ENCODE measurements at places on chromosomes 1 and 21. TPM values are rescaled to one million over a fixed set of nuclear protein-coding genes. Genes with fewer than 3 reads are reported as not detected.

DNA sequence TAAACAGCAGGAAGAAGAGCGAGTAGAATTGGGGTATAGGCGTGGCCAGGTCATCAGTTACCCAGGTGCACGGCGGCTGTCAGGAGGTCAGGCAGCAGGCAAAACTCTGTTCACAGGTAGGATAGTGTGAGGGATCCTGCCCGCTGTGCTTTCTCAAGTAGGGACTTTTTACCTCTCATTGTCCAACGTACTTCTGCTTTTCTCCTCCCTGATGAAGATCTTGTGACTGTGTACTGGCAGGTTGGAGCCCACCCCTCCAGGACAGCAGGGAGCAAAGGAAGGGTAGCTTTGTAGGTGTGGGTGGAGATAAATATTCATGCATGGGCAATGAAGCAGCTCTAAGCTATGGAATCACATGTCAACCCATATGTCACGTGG lies 373.5 kb downstream of the KIF26B start:
- no peaks in the 10 kb centered on the region for H3K36me3 ChIP-seq
- no peaks in the 10 kb centered on the region for H3K4me1 ChIP-seq
- DNase-seq: no peak
- H3K27me3 ChIP-seq: peaks cover 11% of the 10 kb centered on the region
- H3K4me3 ChIP-seq: no peak overlapping the region
- no peak overlapping the region for H3K27ac ChIP-seq

- H3K4me1 ChIP-seq: no peaks in the 10 kb centered on the region
- H3K27me3 ChIP-seq: peaks cover 10% of the 10 kb centered on the region
- no peak for DNase-seq
- no peak overlapping the region for H3K27ac ChIP-seq
Measured at GRCh38 chr1:240122639-240123613, 31.2 kb downstream of the FMN2 start.

The CFHR2 gene
- not detected for total RNA-seq

DNA sequence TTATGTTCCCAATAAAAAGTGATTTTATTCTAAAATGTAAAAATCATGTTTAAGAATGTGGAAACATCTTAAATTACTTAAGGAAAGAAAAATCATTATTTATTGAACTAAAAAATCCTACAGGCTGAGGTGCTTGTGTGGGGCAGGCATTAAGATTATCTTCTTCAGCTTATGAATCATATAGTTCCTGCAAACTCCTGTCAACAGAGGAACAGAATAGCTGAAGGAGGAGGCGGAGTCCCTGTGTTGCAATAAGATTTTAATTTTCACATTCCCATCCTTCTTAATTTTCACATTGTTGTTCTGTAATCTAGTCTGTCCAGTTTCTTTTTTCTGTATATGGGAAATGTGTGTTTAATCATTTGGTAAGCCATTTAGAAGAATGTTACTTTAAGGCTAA lies 20.6 kb upstream of the OLFML3 start:
- no peak overlapping the region for H3K4me3 ChIP-seq
- DNase-seq: no peak
- H3K36me3 ChIP-seq: peaks cover 31% of the 10 kb centered on the region
- H3K27ac ChIP-seq: no peak overlapping the region
- H3K27me3 ChIP-seq: no peaks in the 10 kb centered on the region

The HFM1 gene
- not detected for total RNA-seq

DNA sequence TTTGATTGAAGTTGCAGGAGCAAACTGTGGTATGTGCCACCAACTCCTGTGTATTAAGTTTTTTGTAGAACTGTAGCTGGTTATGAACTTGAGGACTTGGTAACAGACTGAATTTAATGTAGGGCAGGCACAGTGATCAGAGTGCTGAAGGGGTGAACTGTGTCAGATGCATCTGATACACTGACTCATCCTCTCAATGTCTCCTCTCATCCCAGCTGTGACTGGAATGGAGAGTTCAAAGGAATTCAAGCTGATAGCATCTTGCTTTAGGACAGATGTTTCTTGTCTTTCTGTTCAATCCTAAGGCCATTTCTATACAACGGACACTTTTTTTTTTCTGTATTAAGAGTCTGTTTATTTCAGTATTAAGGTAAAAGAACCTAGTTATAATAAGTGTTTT lies 25.0 kb upstream of the GBP1 start:
- no peaks in the 10 kb centered on the region for H3K27me3 ChIP-seq
- no peaks in the 10 kb centered on the region for H3K4me1 ChIP-seq
- no peak overlapping the region for H3K4me3 ChIP-seq

GRCh38 chr1:2986549-2987305 lies 34.5 kb upstream of the ACTRT2 start:
- peaks cover 3% of the 10 kb centered on the region for H3K4me1 ChIP-seq
- peak; percentile 46 for DNase-seq
- H3K27ac ChIP-seq: no peak overlapping the region
- H3K36me3 ChIP-seq: no peaks in the 10 kb centered on the region
- peaks cover 17% of the 10 kb centered on the region for H3K27me3 ChIP-seq
- no peak overlapping the region for H3K4me3 ChIP-seq

DNA sequence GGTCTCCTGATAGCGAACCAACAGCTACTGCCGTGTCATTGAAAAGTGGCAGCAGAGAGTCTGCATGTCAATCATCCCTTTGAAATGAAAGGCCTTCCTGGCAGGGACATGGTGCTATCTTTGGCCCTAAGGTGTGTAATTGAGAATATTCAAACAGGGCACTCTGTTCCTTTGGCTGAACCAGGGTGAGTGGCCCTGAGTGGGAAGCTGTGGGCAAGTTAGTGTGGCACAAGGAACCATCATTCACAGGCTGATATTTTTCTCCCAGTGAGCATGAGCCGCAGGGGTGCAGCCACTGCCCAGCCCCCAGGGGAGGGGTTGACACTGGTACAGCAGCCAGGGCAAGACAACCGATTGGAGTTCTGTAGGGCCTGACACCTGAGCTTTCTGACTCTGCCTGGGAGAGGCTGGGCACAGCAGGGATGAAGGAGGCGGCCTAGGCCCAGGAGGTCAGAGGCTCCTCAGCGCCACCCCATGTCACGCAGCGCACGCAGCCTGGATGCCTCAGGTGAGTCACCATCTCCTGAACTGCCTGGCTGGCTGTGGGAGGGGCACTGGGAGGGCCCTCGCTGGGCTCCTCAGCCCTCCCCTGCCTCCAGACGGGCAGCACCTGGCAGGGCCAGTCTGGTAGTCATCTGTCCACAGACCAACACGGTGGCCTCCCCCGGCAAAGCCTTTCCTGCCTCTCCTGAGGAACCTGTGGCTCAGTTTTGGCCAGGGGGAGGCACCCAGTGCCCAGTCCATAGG lies 13.2 kb downstream of the QSOX1 start:
- no peak overlapping the region for H3K4me3 ChIP-seq
- H3K27ac ChIP-seq: no peak overlapping the region
- H3K27me3 ChIP-seq: no peaks in the 10 kb centered on the region
- peaks cover 6% of the 10 kb centered on the region for H3K4me1 ChIP-seq

- peaks cover 41% of the 10 kb centered on the region for H3K36me3 ChIP-seq
- peak overlapping the region; percentile 95 for H3K27ac ChIP-seq
- peak; percentile 76 for DNase-seq
Measured at GRCh38 chr1:160621633-160622413, 25.0 kb downstream of the SLAMF1 start.

The SLC44A5 gene
- not detected for total RNA-seq

DNA sequence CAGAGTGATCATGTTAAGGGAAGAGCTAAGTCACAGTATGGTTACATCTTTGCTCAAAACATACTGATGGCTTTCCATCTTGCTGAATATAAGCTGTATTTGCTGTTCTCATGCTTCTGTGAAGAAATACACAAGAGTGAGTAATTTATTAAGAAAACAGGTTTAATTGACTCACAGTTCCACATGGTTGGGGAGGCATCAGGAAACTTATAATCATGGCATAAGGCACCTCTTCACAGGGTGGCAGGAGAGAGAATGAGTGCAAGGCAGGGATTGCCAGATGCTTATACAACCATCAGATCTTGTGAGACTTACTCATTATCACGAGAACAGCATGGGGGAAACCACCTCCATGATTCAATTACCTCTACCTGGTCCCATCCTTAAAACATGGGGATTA lies 24.4 kb upstream of the RGS5 start:
- no peak overlapping the region for H3K27ac ChIP-seq
- no peak overlapping the region for H3K4me3 ChIP-seq
- no peak for DNase-seq
- H3K36me3 ChIP-seq: peaks cover 4% of the 10 kb centered on the region

The AJAP1 gene
- not detected for total RNA-seq

The NKAIN1 gene
- not detected for total RNA-seq

DNA sequence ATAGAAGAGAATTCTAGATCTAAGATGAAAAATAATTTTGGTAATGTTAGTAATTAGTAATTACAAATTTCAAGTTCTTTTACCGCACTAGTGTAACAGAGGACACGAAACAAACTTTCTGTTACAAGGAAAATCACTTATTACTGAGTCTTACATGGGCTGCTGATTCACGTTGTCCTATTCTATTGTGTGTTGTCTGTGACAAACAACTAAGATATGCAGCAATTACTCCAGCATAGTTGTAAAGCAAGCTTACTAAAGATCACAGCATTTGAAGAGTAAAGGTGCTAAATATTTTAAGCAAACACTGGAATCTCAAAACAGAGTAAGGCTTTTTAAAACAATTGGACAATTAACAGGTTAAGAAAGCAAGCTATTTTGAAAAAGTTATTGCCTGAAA lies 502.3 kb downstream of the KCNT2 start:
- DNase-seq: no peak
- no peaks in the 10 kb centered on the region for H3K4me1 ChIP-seq
- H3K27ac ChIP-seq: no peak overlapping the region
- no peaks in the 10 kb centered on the region for H3K27me3 ChIP-seq
- H3K4me3 ChIP-seq: no peak overlapping the region

DNA sequence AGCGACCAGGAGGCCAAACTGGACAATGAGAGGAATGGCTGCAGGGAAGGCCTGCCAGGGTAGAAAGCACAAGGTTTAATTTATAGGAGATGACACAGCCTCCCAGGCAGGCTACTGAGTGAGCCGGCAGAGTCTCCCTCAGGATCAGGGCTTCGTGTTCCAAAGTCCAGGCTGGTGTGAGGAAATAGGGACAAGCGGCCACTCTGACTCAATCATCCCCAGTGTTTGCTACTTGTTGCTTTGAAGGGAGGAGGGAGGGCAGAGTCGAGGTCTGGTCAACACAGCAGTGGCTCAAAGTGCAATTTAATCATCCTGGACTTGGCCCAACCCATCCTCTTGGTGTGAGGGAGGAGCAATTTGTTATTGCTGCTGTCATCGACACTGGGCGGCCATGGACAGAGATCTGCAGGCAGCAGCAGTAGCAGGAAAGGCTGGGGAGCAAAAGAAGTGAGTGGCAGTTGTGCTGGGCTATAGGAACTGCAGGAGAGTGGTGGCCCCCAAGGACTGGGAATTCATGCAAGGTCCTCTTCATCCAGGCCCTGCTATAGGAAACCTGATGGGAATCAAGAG lies 27.5 kb downstream of the TBX15 start:
- DNase-seq: no peak
- peaks cover 8% of the 10 kb centered on the region for H3K27me3 ChIP-seq
- H3K4me1 ChIP-seq: no peaks in the 10 kb centered on the region
- no peak overlapping the region for H3K27ac ChIP-seq

GRCh38 chr1:215776336-215776735 lies 209.2 kb downstream of the KCTD3 start:
- H3K27me3 ChIP-seq: no peaks in the 10 kb centered on the region
- no peaks in the 10 kb centered on the region for H3K36me3 ChIP-seq
- no peaks in the 10 kb centered on the region for H3K4me1 ChIP-seq
- no peak overlapping the region for H3K27ac ChIP-seq

DNA sequence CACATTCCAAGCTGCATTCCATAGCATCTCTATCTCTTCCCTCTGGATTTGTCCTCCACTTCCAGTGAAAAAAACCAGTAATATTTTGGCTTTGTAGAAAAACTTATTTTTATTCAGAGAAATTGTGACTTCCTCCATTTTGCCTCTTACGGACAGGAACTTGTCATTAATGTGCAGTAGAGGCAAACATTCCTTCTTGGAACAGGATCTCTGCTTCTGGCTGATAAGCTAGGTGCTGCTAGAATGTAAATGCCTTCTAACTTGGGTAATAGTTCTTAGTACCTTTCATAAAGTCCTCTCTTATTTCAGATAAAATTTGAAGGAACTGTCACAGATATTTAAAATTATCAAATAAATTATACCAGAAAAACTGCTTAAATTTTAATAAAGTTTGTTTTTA lies 707.8 kb downstream of the USP25 start:
- H3K27me3 ChIP-seq: no peaks in the 10 kb centered on the region
- no peak overlapping the region for H3K27ac ChIP-seq
- no peaks in the 10 kb centered on the region for H3K4me1 ChIP-seq
- H3K36me3 ChIP-seq: peaks cover 5% of the 10 kb centered on the region
- H3K4me3 ChIP-seq: no peak overlapping the region

The MFSD2A gene
- total RNA-seq: 62.7 TPM

The FOXD3 gene
- total RNA-seq: not detected

The PRR9 gene
- total RNA-seq: not detected

The FLVCR1 gene
- total RNA-seq: 22.1 TPM

GRCh38 chr1:212228076-212228475 lies 57.1 kb upstream of the PPP2R5A start:
- H3K4me3 ChIP-seq: no peak overlapping the region
- peaks cover 54% of the 10 kb centered on the region for H3K4me1 ChIP-seq
- peak overlapping the region; percentile 58 for H3K27ac ChIP-seq
- no peak for DNase-seq

The LRRC53 gene
- not detected for total RNA-seq

DNA sequence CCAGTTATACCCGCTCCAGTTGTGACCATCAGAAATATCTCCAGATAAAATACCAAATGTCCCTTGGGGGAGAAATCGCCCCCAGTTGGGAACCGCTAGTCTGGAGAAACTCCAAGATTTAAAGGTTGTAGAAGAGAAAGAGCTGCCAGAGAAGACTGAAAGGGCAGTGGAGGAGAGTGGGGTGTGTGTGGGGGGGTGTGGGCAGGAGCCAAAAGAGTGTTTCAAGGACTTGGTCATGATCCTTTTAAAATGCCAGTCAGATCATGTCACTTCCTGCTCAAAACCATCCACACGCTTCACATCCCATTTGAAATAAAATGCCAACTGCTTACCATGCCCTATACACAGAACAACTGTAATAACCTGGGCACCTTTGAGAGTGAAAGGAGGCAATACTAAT lies 3.4 kb upstream of the HEYL start:
- peaks cover 20% of the 10 kb centered on the region for H3K27me3 ChIP-seq
- H3K4me1 ChIP-seq: no peaks in the 10 kb centered on the region
- no peak overlapping the region for H3K4me3 ChIP-seq
- H3K36me3 ChIP-seq: no peaks in the 10 kb centered on the region
- no peak overlapping the region for H3K27ac ChIP-seq
- DNase-seq: no peak

The LORICRIN gene
- total RNA-seq: not detected

GRCh38 chr1:228101614-228101993 lies 1.5 kb downstream of the C1orf35 start:
- H3K27ac ChIP-seq: peak overlapping the region; percentile 12
- H3K27me3 ChIP-seq: no peaks in the 10 kb centered on the region
- DNase-seq: no peak
- H3K4me3 ChIP-seq: peak overlapping the region; percentile 91
- H3K36me3 ChIP-seq: no peaks in the 10 kb centered on the region

DNA sequence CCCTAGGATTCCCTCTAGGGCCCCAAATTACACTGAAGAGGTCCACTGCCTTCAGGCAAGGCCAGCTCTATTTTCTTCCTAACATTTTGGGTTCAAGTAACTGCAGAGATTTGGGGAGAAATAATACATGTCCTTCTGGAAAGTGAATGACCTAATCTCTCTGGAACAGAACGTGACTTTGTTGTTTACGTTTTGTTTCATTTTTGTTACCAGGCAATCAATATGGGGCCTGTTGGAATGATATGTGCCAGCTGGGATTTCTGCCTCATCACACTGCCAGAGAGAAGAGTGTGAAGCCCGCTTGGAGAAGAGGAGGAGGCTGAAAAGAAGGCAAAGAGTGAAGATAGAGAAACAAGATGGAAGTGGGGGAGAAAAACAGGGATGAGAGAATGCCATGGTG lies 116.7 kb downstream of the FASLG start:
- H3K4me1 ChIP-seq: peaks cover 25% of the 10 kb centered on the region
- no peak overlapping the region for H3K4me3 ChIP-seq
- no peak overlapping the region for H3K27ac ChIP-seq
- H3K36me3 ChIP-seq: no peaks in the 10 kb centered on the region
- no peaks in the 10 kb centered on the region for H3K27me3 ChIP-seq
- no peak for DNase-seq
